ENCODE measurements at places on chromosomes 3 and 15.
A peak's percentile ranks its signal among the peaks of the same experiment; 100 is the strongest.

- no peak overlapping the region for H3K27ac ChIP-seq
- no peaks in the 10 kb centered on the region for H3K27me3 ChIP-seq
- H3K4me1 ChIP-seq, result peaks cover 6% of the 10 kb centered on the region
Observed at GRCh38 chr15:66899555-66900350, 165.6 kb upstream of the SMAD3 start.

GRCh38 chr3:61579685-61580084 is 18.3 kb downstream of the PTPRG start:
- no peaks in the 10 kb centered on the region for H3K36me3 ChIP-seq
- H3K4me1 ChIP-seq, result peaks cover 10% of the 10 kb centered on the region
- no peak for DNase-seq

GRCh38 chr3:185831195-185831594 is 6.4 kb upstream of the IGF2BP2 start:
- H3K4me3 ChIP-seq, result no peak overlapping the region
- H3K27ac ChIP-seq, result no peak overlapping the region
- DNase-seq, result no peak
- 0 out of 2 replicates have a peak, but pooled peaks cover 3% of the 10 kb centered on the region for H3K36me3 ChIP-seq

DNA sequence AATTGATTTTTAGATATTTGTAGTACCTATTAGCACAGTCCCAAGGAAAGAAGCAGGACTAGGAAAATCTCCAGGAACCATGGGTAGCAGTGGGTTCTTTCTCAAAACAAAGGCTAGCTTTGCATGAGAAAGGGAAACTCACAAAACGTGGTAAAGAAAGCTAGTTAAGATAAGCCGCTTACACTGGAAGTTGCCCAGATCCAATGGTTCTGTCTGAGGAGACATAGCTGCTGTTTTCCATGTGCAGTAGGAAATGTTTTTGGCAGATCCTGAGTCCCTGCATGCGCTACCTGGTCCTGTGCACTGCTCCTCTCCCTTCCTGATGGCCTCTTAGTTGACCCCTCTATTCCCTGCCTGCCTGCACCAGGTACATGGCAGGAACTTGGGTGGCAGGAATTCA is 60.4 kb downstream of the TFG start:
- H3K4me1 ChIP-seq, result no peaks in the 10 kb centered on the region
- no peak overlapping the region for H3K27ac ChIP-seq
- no peaks in the 10 kb centered on the region for H3K27me3 ChIP-seq
- no peak overlapping the region for H3K4me3 ChIP-seq

DNA sequence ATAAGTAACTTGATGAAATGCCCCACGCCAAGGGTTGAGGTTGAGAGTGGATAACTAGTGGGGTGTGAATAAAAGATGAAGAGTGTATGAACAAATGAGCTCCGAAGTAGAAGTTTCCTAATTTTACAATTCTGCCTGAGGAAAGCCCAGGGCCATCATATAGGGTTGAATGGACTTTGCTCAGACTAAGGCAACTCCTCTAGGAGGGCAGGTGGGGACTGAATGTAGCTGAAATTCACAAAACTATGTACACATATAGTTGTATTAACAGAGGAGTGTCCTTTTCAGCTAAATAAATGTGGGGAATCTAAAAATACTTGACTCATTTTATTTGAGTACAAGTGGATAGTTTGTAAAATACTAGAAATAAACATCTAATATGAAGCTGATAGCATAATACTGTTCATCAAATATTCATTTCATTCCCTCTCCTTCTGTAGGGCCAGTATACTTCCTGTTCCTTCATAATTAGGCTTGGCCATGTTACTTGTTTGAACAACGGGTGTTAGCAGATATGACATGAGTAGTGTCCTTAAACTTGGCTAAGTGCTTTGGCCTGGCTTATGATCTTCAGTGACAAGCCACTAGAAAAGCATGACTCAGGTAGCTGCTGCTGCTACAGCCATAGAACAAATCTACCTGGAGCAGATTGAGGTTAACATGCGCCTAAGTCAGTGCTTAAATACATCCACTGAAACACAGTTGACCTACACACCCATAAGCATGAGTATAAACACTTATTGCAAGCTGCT is 26.5 kb downstream of the PLSCR1 start:
- no peak for DNase-seq

GRCh38 chr3:13514639-13515435 is 34.1 kb upstream of the FBLN2 start:
- H3K27me3 ChIP-seq, result no peaks in the 10 kb centered on the region
- no peaks in the 10 kb centered on the region for H3K4me1 ChIP-seq
- no peak overlapping the region for H3K27ac ChIP-seq
- no peaks in the 10 kb centered on the region for H3K36me3 ChIP-seq

DNA sequence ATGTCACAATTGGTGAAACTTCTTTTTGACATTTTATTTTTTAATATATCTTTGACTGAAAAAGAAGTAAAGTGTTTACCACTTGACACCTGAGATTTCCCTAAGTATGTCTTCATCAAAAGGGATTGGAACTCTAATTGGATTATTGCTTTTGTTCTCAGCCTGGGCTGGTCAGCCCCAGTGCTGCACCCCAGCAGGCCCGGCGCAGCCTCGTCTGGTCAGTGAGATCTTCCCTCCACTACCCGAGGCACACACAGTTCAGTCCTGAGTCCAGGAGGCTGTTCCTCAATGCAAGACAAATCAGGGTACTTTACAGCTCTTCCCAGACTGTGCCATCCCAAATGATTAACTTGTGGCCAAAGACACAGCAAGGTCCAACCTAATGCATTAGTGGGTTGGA is 146.9 kb upstream of the SEMA6D start:
- no peaks in the 10 kb centered on the region for H3K4me1 ChIP-seq
- no peak overlapping the region for H3K27ac ChIP-seq
- H3K27me3 ChIP-seq, result no peaks in the 10 kb centered on the region
- DNase-seq, result no peak
- no peaks in the 10 kb centered on the region for H3K36me3 ChIP-seq

DNA sequence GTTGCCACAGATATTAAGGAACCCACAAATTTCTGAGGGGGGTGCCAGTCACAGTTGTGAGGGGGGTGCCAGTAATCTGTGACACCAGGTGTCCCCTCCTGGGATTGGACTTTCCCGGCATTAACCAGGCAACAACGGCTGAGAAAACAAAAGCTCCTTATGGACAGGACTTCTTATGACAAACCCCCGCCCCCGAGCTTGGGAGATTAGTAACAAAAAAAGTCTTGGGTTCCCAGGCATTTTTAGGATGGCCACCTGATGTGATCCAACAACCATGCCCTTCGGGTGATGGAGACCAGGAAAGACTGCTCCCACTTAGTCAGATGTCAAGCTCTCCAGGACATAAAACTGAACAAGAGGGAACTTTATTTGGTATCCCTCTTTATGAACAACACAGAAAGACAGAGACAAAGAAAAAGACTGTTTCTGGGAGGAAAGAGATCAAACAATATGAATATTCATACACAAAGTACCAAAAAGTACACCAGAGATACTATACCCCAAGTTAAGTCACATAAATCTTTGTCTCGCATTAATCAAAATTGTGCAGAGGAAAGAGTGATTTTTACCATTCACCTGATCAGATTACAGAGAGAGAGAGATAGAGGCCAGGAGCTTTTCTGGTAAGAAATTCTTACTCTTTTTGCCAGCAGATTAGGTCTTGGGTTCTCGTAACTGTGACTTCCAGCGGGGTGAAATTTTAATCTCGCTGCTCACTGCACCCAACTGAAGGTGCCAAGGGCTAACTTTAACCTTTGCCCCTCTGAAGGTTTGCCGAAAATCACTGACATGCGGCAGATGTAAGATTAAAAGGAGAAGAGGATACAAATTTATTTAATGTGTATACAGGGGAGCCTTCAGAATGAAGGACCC is 61.6 kb downstream of the OSTN start:
- DNase-seq, result no peak
- no peak overlapping the region for H3K27ac ChIP-seq
- no peaks in the 10 kb centered on the region for H3K27me3 ChIP-seq
- H3K36me3 ChIP-seq, result no peaks in the 10 kb centered on the region
- no peaks in the 10 kb centered on the region for H3K4me1 ChIP-seq

GRCh38 chr3:13011573-13012220 is 61.5 kb downstream of the IQSEC1 start:
- peaks cover 1% of the 10 kb centered on the region for H3K4me1 ChIP-seq
- no peak overlapping the region for H3K27ac ChIP-seq
- H3K4me3 ChIP-seq, result no peak overlapping the region
- H3K36me3 ChIP-seq, result no peaks in the 10 kb centered on the region
- peaks cover 16% of the 10 kb centered on the region for H3K27me3 ChIP-seq

DNA sequence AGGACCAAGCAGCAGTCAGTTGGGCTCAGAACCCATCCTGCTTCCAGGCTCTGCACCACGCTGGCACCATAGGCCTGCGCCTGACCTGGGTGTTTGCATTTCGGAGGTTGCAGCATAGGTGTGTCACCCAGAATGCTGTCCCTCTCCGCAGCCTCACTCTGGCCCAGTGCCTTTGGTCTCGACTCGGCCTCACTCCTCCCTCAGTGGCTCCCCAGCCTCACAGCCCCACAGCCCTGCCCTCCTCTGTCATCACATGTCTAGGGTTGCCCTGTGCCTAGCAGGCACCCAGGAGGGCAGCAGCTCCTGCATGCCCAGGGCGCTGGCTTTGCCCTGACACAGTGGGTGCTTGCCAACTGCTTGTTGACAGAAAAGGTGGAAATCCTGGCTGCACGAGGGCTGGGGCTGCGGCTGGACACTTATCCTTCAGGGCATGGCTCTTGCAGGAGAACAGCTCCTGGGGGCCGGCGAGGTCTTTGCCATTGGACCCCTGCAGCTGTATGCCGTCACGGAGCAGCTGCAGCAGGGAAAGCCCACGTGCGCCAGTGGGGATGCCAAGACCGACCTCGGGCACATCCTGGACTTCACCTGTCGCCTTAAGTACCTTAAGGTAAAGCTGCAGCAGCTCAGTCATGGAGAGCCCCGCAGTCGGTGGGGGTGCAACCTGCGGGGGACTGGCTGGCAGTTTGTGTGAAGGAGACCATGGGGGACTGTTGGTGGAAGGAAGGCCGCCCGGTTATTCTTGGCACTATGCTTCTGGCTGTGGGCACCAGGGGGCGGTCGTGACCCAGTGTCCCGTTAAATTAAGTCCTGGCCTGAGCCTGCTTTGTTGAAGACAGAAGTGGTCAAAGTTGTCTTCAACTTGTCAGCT is 16.2 kb downstream of the NISCH start:
- no peak overlapping the region for H3K4me3 ChIP-seq
- H3K27me3 ChIP-seq, result no peaks in the 10 kb centered on the region
- H3K27ac ChIP-seq, result no peak overlapping the region
- H3K36me3 ChIP-seq, result peaks cover 55% of the 10 kb centered on the region
- DNase-seq, result peak; percentile 30

GRCh38 chr3:59142556-59142955 is 92.7 kb upstream of the CFAP20DC start:
- H3K36me3 ChIP-seq, result no peaks in the 10 kb centered on the region
- H3K4me1 ChIP-seq, result no peaks in the 10 kb centered on the region
- H3K4me3 ChIP-seq, result no peak overlapping the region
- 0 out of 2 replicates have a peak, but pooled peaks cover 2% of the 10 kb centered on the region for H3K27me3 ChIP-seq
- no peak overlapping the region for H3K27ac ChIP-seq
- no peak for DNase-seq

GRCh38 chr3:196344663-196345062 is 6.5 kb upstream of the TM4SF19 start:
- no peaks in the 10 kb centered on the region for H3K4me1 ChIP-seq
- H3K36me3 ChIP-seq, result peaks cover 11% of the 10 kb centered on the region
- no peak overlapping the region for H3K4me3 ChIP-seq

GRCh38 chr3:24487325-24488262 is 7.1 kb downstream of the THRB start:
- H3K4me3 ChIP-seq, result no peak overlapping the region
- no peak overlapping the region for H3K27ac ChIP-seq
- no peak for DNase-seq

GRCh38 chr3:170424879-170425278 is 6.2 kb downstream of the CLDN11 start:
- no peak for DNase-seq
- no peak overlapping the region for H3K27ac ChIP-seq
- H3K4me3 ChIP-seq, result no peak overlapping the region
- peaks cover 45% of the 10 kb centered on the region for H3K36me3 ChIP-seq
- no peaks in the 10 kb centered on the region for H3K27me3 ChIP-seq

DNA sequence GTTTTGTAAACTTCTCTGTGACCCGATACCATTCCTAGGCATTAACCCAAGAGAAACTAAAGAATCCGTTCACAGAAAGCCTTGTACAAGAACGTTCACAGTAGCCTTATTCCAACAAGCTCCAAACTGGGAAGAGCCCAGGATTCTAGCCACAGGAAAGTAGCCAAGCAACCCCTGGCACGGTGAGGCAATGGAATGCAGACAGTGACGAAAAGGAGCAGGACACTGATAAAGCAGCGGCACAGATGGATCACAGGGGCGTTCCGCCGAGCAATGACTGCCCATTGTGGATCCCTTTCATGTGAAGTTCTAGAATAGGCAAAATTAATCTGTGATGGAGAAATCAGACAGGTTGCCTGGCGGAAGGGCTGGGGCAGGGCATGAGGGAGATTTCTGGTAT is 198.7 kb upstream of the CHRNA7 start:
- H3K27me3 ChIP-seq, result no peaks in the 10 kb centered on the region
- H3K27ac ChIP-seq, result no peak overlapping the region
- H3K36me3 ChIP-seq, result no peaks in the 10 kb centered on the region
- H3K4me1 ChIP-seq, result no peaks in the 10 kb centered on the region
- no peak overlapping the region for H3K4me3 ChIP-seq

- no peaks in the 10 kb centered on the region for H3K36me3 ChIP-seq
- 0 out of 2 replicates have a peak, but pooled peaks cover 2% of the 10 kb centered on the region for H3K4me1 ChIP-seq
- H3K27me3 ChIP-seq, result no peaks in the 10 kb centered on the region
Observed at GRCh38 chr3:4306860-4307259, 3.7 kb downstream of the SETMAR start.

- DNase-seq, result peak; percentile 59
- H3K27ac ChIP-seq, result peak overlapping the region; percentile 69
- no peaks in the 10 kb centered on the region for H3K27me3 ChIP-seq
- H3K4me3 ChIP-seq, result peak overlapping the region; percentile 25
Observed at GRCh38 chr3:114758831-114759699, 388.0 kb downstream of the ZBTB20 start.

DNA sequence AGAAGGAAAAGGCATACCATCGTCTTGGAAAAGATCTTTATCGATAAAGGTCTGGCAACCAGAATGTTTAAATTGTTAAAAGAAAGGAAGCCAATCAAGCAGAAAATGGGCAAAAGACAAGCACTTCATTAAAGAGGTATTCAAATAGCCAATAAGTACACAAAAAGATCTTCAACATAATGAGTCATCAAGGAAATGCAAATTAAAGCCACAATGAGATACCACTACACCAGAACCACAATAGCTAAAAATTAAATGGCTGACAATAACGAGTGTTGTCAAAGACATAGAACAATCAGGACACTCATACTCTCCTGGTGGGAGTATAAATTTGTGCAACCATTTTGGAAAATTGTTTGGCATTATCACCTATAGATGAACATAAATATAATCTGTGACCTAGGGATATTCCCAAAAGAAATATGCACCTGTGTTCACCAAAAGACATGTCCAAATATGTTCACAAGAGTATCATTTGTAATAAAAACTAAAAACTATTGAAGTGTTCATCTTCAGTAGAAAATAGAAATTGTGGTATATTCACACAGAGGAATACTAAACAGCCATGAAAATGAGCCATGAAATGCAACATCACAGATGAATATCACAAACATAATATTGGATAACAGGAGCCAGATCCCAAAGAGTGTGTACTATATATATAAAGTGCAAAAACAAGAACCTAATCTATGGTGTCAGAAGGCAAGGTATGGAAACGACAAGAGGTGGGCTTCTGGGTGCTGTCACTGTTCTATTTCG is 14.4 kb upstream of the BTBD1 start:
- H3K4me3 ChIP-seq, result no peak overlapping the region
- no peaks in the 10 kb centered on the region for H3K36me3 ChIP-seq
- H3K27ac ChIP-seq, result no peak overlapping the region
- no peak for DNase-seq

GRCh38 chr3:124759666-124760401 is 29.6 kb downstream of the UMPS start:
- no peaks in the 10 kb centered on the region for H3K27me3 ChIP-seq
- peak; percentile 22 for DNase-seq
- no peak overlapping the region for H3K4me3 ChIP-seq

Data from IMR-90 (cell line).